Effector memory CD8-positive, alpha-beta T cell (primary cell): ENCODE measurements at places on chromosomes 1 and 21.

- DNase-seq, result no peak
These were observed 126.1 kb downstream of the GDAP2 start for GRCh38 chr1:117803318-117803717.

DNA sequence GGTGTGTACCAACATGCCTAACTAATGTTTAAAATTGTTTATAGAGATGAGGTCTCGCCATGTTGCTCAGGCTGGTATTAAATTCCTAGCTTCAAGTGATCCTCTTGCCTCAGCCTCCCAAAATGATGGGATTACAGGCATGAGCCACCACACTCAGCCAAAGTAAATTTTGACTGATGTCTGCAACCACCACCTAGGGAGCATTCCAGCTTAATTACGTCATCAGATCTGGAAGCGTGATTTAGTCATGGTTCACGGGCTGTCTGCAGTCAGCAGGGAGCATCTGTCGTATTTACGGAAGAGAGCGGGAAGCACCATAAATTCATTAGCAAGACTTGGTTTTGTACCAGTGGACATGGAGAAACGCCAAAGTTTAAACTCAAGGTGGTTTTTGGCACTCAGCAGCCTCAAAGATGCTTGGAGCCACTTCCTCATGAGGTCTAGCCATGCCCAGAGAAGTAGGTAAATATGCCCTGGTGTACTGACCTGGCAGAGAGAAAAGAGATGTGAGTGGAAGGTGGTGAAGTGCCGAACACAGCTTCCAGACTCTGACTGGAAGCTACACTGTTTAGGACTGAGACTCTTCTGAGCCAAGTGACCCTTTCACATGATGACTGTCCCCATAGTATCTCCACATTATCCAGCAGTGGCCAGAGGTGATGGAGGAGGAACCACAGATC lies 60.8 kb upstream of the SLC35F3 start:
- DNase-seq, result no peak

- no peak for DNase-seq
These were observed 1160.8 kb upstream of the B3GALT2 start for GRCh38 chr1:194347200-194347599.

- no peak for DNase-seq
These were observed 3.3 kb downstream of the CD46 start for GRCh38 chr1:207754974-207755700.

DNA sequence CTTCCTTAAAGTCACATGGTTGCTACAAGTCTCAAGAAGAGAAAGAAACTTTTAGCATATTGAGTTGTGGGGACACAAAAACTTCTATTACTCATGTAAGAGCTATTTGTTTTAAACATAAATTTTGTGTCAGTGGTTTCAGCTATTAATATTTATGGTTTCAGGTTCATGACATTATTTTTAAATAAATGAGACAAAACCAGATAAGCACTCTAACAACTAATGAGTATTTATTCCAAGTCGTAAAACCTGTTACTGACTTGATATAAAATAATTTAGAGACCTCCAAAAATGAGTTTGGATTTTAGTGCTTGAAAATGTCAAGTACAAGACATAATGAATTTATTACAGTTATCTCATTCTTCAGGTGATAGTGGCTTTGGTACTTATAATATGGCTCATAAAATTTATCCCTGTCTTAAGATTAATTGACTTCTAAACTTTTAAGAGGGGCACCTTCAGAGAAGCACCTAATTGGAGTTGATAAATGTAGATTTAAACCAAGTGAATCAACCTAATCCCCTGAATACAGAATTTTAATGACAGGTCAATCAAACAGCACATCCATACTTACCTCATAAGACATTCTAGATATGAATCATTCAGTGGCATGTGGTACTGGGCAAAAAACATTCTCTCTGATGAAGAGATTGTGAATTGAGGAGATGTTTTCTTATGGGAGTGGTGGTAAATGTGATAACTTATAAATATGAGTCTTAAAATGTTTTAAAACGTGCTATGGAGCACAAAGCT lies 167.7 kb upstream of the PTGFR start:
- DNase-seq, result no peak

DNA sequence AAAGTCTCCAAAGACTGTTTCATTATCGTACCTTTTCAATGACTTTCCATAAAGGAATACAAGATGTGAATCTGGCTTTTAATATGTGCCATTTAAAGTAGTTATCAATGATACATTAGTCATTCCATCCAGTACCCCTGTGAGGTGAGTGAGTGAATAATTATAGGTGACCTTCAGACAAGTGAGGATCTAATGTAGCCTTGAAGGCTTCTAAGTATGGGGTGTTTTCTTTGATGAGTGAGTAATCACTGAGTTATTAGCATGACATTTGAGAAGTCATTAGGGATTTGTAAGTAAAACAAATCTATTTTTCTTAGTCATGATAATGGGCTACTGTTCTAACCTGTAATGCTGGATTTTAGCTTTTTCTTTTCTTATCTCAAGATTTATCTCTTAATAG lies 831.4 kb downstream of the ADGRL2 start:
- DNase-seq, result no peak

GRCh38 chr1:76247261-76247852 lies 172.8 kb downstream of the ST6GALNAC3 start:
- no peak for DNase-seq

DNA sequence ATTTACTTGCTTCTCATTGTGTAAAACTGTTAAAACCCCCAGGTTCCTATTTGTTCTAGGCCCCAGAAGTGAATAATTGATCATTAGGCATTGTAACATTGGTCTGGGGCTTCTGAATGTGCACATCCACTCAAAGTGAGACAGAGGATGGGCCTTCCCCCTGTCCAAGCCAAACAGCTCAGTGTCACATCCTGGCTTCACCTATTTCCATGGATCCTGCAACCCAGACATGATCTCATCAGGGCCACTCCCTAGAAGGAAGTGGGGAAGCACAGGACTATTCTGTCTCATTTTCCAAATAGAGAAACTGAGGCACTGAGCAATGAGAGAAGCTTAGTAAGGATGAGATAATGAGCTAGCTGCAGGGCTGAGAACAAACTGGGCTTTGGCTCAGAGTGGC lies 47.4 kb upstream of the TSPAN2 start:
- no peak for DNase-seq
